ENCODE measurements at places on chromosomes 2 and 18.
A peak's percentile ranks its signal among the peaks of the same experiment; 100 is the strongest.

DNA sequence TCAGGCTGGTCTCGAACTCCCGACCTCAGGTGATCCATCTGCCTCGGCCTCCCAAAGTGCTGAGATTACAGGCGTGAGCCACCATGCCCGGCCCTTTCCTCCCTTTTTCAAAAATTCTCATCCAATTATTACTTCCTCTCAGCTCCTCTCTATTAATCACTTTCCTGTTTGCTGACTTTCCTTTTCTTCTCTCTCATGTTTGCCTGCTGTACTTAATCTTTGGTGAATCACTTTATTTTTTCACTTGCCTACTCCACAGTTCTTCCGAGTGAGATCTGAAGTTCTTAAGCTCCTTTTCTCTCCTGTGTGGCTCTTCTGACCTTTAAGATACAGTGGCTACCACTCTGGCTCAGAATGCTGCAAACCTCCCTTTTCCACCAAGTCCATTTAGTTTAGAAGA is 126.3 kb upstream of the SERTAD2 start:
- DNase-seq = no peak

- no peak for DNase-seq
Measured at GRCh38 chr2:237182422-237183123, 96.9 kb downstream of the COPS8 start.

DNA sequence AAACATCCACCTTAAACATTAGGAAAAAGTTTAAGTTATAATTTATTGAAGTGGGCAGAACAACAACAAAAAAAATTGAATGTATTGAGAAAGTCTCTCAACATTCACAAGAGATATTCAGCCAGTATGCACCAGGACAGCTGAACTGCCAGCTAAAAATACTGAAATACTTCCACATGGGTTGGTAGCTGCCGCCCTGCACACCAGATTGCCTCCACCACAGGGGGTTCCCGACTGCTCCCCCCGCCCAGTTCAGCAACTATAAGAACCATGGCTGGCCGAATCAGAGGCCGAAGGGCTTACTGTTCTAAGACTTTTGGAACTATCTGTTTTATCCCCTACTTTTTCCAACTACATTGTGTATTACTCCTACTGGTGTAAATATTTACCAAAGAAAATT is 150.0 kb upstream of the LRP1B start:
- no peak for DNase-seq

GRCh38 chr2:174048243-174048642 is 83.1 kb upstream of the SP3 start:
- DNase-seq = no peak

- no peak for DNase-seq
Measured at GRCh38 chr18:79488311-79489050, 92.8 kb downstream of the NFATC1 start.

- peak; percentile 49 for DNase-seq
Measured at GRCh38 chr18:22344908-22345670, 72.6 kb downstream of the CTAGE1 start.

- DNase-seq = no peak
Measured at GRCh38 chr18:49582579-49582978, 20.7 kb downstream of the LIPG start.

DNA sequence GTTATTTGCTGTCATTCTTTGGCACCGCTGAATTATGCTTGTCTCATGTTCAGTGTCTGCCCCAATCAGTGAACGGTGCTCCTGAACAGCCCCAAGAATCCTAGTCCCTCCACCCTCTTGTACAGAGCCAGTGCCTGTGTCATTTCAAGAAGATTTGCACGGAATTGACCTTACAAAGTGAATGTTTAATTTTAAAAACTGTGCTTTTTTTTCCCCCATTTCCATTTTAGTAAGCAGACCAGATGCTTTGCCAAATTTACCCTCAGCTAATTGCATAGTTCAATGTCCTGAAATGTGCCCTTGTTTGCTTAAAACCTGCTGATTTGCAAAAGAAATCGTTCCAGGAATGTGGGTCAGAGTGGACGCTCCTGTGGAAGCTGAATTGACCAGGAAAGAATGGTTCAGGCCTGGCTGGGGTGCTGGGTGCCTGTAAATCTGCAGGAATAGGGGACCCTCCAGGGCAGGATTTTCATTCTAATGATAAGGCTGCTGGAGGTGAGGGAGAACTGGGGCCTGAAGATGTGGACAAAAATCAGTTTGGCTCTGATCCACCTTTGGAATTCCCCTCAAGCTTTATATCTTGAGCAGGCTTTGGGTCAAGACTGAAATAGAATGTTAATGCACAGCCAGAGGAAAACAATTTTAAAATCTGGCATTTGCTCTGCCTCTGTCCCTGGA is 20.1 kb downstream of the TMEM17 start:
- no peak for DNase-seq

GRCh38 chr18:48928787-48929186 is 22.0 kb downstream of the SMAD7 start:
- peak; percentile 77 for DNase-seq

- no peak for DNase-seq
Measured at GRCh38 chr18:68448736-68449135, 266.2 kb downstream of the TMX3 start.

DNA sequence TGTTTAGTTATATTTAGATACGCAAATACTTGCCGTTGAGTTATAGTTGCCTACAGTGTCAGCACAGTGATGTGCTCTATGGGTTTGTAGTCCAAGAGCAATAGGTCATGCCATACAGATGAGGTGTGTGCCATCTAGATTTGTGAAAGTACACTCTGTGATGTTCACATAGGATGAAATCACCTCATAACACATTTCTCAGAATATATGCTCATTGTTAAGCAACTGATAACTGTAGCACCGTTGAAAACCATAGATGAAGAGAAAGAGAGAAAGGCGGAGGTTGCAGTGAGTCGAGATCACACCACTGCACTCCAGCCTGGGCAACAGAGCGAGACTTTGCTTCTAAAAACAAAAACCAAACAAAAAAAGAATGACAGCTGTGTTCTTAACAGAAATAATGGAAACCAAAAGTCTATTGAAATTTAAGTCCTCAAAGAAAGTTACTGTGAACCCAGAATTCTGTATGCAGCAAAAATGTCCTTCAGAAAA is 9.5 kb downstream of the DGKD start:
- no peak for DNase-seq

GRCh38 chr2:60707750-60708371 is 48.2 kb upstream of the PAPOLG start:
- DNase-seq = peak; percentile 7

GRCh38 chr18:55781481-55781957 is 193.5 kb upstream of the TCF4 start:
- no peak for DNase-seq

GRCh38 chr2:188527581-188527993 is 235.9 kb downstream of the GULP1 start:
- DNase-seq = no peak

- DNase-seq = no peak
Measured at GRCh38 chr18:78893281-78894032, 86.2 kb upstream of the SALL3 start.

GRCh38 chr2:201450954-201451291 is 335 bp downstream of the TRAK2 start:
- no peak for DNase-seq
